ENCODE measurements at places on chromosomes 11 and 22.

DNA sequence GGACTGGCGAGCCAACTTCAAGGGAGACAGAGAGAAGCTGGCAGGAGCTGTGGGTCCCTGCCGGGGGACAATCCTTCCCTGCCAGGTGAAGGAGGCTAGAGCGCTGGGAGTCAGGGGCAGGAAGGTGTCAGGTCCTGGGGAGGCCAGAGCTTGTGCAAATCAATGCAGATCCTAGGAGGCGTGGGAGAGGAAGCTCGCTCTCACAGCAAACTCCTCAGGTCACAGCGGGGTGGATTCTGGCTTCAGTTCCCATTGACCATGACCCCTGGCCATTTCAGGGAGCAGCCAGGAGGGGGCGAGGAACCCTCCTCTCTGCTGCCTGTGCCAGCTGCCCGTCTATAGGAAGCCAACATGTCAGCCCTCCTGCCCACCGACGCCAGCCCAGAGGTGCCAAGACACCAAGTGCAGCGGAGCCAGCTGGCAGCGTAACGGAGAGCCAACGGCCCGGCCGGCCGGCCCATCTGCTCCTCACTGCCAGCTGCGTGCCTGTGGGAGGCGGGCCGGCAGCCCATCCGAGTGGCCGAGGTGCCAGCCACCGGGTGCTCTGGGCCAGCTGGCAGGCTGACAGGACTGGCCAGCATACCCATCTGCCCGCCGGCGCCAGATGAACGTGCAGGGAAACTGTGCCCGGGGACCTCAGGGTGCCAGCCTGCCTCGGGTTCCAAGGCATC, 374.8 kb downstream of the MIAT start:
- DNase-seq: no peak

GRCh38 chr11:130872102-130872501, 44.2 kb downstream of the SNX19 start:
- DNase-seq: no peak

DNA sequence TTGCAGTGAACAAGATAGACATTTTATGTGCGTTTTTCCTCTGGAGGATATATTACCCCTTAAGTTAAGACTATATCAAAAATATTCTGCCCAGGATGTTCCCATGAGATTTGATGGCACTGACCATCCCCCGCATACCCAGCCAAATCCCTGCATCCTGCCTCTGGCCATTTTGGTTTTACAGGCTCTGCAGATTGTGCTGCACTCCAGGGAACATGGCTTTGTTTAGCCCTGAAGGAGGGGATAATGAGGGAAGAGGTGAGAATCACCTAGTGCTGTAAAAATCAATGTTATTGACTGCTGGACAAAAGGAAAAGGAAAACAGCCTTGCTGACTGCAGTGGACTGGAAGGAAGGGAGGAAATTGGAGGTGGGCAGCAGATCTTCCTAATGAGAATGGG, 717.4 kb downstream of the DLG2 start:
- DNase-seq: no peak

GRCh38 chr22:47367993-47368945, 605.8 kb downstream of the TBC1D22A start:
- no peak for DNase-seq

DNA sequence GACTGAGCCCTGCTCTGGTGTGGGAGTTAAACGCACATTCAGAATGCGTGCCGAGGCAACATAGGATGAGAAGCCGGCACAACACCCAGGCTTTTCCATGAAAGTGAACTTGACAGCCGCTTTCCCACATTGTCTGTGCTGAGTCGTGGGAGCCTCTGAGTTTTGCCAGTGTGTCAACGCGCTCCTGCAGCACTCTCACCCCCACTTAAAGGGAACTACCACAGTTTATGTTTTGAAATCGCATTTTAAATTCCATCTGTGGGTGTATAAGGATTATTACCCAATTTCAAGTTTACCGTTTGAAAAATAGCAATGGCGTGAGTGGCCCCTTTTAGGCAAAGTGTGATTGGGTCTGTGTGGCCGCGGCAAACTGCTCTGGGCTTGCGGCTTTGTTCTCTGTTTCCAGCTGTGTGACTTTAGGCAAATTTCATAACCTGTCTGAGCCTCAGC, 81.5 kb downstream of the FBLN1 start:
- DNase-seq: no peak

GRCh38 chr11:565921-566509, 5.2 kb downstream of the RASSF7 start:
- DNase-seq: no peak

Data from right renal cortex interstitium (tissue), 3 donors.